ENCODE measurements at places on chromosomes 4 and X.

DNA sequence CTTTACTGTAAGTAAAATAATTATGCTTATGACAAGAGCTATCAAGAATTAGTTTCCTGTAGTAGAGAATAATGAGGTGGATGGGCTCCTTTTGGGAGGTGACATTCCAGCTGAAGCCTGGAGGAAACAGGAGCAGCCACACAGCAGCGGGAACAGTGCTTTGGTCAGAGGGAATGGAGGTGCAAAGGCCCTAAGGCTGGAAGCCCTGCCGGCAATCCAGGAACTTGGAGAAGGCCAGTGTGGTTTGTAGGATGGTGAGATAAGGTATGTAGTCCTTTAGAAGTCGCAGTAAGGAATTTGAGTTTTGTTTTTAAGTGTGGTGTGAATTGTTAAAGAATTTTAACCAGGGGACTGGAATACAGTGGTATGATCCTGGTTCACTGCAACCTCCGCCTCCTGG lies 8.1 kb downstream of the TMEM131L start:
- DNase-seq, result no peak

- DNase-seq, result peak; percentile 72
Observed at GRCh38 chr4:75745161-75745560, 20.8 kb downstream of the USO1 start.

DNA sequence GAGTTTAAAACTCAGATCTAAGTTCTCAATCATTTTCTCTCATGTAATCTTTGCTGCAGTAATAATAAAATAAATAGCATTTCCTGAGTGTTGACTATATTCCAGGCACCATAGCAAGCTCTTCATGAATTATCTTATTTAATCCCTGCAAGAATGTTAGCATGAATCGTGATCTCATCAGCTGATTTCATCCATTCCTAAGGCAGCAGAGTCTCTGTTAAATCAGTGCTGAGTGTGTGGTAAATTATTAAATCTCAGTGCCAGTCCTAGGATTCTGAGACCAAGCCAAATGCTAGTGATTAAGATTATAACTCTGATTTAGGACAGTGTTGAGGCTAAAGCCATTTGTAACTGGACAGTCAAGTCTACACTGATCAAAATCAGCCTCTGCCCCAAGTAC lies 240.3 kb upstream of the TAPT1 start:
- no peak for DNase-seq

GRCh38 chrX:46547857-46548256 lies 2.6 kb upstream of the ZNF674 start:
- no peak for DNase-seq

GRCh38 chrX:129686422-129686948 lies 31.7 kb upstream of the APLN start:
- DNase-seq, result no peak

- no peak for DNase-seq
Observed at GRCh38 chrX:68719181-68719903, 71.9 kb downstream of the STARD8 start.

- no peak for DNase-seq
Observed at GRCh38 chr4:178196751-178197374, 754.6 kb upstream of the AGA start.

DNA sequence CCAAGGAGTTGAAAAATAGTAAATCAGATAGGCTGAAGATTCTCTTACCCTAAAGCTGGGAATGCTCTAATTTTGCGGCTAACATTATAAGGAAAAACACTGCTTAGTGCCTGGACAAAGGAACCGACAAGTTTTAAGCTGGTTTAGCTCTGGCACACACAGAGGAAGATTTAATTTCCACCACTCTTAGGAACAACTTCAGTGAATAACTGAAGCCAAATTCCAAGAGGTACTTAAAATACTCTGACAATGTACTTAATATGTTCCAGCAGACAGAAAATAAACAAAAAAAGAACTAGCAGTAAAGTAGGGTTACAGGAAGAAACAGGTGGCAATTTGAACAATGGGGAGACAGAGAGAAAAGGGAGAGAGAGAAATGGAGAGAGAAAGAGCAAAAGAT lies 340.8 kb upstream of the NDST4 start:
- DNase-seq, result no peak

- peak; percentile 93 for DNase-seq
Observed at GRCh38 chrX:130024127-130024526, 41.7 kb downstream of the BCORL1 start.

- peak; percentile 12 for DNase-seq
Observed at GRCh38 chr4:179624768-179625181, 2182.5 kb upstream of the AGA start.

- DNase-seq, result peak; percentile 82
Observed at GRCh38 chr4:54439831-54440243, 210.7 kb downstream of the PDGFRA start.

- DNase-seq, result no peak
Observed at GRCh38 chr4:165715989-165716388, 157.0 kb upstream of the TLL1 start.

DNA sequence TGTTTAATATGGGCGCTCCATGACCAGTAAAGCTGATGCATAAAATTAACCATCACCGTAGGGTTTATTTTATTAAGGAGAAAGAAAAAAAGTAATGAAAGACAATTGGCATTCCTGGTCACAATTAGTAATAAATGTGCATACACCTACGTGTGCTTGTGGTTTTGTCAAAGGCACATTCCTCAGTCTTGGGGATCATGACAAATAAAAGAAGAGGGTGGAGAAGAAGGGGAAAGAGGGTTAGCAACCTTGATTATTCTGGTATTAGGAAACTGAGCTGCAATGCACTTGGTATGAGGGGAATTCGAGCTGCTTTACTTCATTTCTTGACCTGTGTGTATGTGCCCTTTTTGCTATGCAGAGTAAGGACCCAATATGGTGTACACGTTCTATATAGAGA lies 1798.3 kb upstream of the PCDH7 start:
- DNase-seq, result no peak

GRCh38 chr4:112552668-112553067 lies 36.7 kb upstream of the NEUROG2 start:
- DNase-seq, result no peak

- peak; percentile 71 for DNase-seq
Observed at GRCh38 chr4:139761461-139761860, 95.8 kb downstream of the MGST2 start.

GRCh38 chr4:20615486-20616260 lies 84.6 kb upstream of the PACRGL start:
- no peak for DNase-seq

- DNase-seq, result no peak
Observed at GRCh38 chrX:5936438-5936837, 292.2 kb downstream of the NLGN4X start.

DNA sequence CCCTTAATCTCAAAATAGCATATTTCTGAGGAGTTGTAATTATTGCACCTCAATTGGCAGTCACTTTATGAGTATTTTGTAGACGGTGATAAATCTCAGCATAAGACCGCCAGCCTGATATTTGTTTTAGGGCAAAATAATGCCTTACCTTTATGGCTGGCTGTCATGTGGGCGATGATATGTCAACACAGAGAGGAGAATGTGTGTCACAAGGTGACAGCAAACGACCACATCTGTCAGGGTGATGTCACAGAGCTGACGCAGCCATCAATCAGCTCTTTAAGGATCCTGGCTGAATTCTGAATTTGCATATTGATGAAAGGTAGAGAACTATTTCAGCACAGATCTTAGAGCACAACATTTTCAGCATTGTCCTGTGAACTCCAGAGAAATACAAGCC lies 209.7 kb downstream of the CEP135 start:
- DNase-seq, result no peak

- no peak for DNase-seq
Observed at GRCh38 chr4:26073886-26074560, 160.0 kb downstream of the SMIM20 start.

DNA sequence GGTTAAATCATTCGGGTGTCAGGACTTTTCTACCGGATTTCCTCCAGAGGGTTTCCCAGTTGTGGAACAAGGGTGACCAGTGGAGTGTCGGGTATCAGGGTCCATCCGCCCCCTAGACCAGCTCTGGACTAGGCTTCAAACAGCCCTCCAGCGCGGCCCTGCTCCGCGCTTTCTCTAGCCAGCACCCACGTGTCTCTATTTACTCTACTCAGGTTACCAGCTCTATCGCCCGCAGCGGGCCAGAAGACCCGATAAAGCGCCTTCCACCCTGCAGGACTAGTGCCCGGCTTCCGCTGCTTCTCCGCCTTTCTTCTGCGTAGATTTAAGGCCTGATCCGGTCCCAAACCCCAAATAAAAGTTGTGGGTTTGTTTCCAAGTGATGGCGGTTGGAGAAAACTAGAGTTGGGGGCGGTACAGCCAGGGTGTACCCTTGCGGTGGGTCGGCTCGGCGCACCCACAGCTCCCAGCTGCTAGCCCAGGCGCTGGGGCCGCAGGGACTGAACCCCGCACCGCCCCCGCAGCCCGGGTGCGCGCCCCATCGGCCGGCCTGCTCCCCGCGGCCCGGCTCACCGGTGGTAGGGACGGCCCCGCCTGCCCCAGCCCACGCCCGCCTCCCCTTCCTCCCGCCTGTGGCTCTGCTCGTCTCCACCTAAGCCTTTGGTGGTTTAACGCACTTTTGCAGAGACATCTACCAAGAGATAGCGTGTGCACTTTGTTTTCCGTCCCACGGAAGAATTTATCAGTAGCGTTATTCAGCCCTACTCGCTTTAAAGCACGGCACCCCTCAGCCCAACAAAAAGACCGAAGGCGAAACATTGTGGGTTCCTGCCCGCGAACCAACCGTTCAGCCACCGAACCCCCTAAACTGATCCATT lies 2.1 kb downstream of the LEF1 start:
- DNase-seq, result peak; percentile 78

DNA sequence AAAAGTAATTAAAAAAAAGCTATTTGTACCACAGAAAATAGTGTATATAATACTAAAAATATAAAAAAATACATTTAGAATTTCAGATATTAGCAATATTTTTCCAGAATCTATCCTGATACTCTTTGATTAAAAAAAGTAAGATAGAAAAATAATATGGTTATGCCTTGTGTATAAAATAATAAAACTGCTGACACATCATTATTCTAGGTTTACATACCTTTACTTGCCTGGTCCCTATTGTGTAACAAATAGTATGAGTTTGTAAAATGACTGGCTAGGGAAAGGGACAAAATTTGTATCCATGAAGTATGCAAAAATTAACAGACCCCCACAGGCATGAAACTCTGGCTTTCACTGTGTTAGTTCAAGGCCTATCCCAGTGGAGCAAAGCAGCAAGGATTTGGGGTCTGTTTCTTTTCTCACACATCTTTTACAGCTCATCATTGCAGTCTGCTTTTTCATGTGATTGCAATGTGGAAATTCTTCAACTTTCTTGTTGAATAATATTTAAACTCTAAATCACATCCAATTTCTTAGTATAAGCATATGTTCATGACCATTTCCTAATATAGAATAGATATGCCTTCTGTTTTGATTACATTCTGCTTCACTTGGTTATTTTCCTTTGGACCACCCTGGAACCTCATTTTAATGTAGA lies 136.7 kb upstream of the PCDH18 start:
- DNase-seq, result no peak

DNA sequence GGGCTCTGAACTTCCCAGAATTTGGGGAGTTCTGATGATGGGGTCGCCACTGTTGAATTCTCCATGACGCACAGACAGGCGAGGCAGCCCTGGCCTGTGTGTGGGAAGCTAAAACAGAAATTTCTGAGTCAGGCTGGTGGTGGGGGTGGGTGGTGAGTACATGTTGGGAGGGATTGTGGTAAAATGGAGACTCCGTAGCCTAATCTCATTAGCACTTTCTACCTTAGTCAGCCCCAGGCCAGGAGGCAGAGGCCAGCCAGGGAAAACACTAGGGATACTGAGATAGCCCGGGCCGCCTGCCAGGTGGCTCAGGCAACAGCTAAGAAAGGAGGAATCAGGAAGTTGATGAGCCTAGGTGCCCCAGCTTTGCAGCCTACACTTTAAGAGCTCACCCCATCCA lies 39.3 kb upstream of the NHSL2 start:
- no peak for DNase-seq

- no peak for DNase-seq
Observed at GRCh38 chr4:183760326-183760725, 101.2 kb downstream of the TRAPPC11 start.

DNA sequence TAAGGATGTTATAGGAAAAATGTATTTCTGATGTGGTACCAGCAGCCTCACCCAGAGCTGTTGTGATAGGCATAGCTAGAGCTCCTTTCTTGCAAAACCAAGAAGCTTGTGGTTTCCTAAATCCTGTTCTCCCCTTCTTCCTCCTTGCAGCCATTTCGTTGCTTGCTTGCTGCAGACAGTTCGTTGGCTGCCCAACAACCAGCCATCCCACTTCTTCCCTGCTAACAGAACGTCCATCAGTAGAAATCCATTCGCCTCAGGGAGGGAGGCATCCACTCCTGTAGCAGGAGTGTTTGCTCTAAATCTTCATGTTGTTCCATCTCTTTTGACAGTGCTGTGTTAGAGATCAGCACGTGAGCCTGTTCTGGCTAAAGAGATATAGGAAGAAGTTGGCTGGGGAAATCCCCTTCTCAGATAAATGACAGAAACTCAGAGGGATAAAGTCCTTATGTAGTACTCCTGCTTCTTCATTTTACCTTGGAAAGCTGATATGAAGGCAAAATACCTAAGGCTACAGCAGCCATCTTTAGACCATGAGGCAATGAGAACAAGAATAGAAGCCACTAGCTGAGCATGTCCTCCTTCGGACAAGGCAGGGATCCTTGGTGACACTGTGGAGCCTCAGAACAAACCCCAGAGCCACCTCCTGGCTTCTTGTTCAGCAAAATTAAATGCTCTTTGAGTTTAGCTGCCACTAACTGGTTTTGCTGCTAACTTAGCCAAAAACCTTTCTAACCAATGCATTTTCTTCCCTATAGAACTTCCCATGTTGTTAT lies 68.4 kb upstream of the RELL1 start:
- DNase-seq, result peak; percentile 63

GRCh38 chrX:120999413-120999812 lies 13.9 kb upstream of the CT47A1 start:
- no peak for DNase-seq

DNA sequence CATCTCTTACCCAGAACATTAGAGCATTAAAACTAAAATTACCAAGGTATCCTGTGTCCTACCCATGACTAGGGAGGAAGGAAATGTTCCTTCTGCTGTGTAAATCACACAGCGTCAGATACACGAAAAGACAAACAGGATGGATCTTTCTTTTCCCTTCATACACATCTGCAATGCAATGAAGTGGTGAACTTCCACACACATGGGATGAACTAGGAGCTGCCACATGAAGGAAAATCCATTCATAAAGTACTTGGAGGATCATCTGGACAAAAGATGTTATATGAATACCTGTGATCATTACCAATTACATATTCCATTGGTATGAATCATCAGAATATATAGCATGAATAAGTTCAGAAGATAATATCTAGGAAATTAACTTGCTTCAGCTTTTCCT lies 46.2 kb downstream of the LDB2 start:
- no peak for DNase-seq

- no peak for DNase-seq
Observed at GRCh38 chr4:87910795-87911194, 64.7 kb upstream of the SPP1 start.
